IMR-90 (cell line): ENCODE measurements at places on chromosomes 1 and 21. TPM values are rescaled to one million over a fixed set of nuclear protein-coding genes. Genes with fewer than 3 reads are reported as not detected.

PCP4L1 gene
- not detected in 2 replicates for total RNA-seq

IBA57 gene
- 1.7 and 2.0 TPM in 2 replicates for total RNA-seq

DTL gene
- 16.7 and 19.9 TPM in 2 replicates for total RNA-seq

TFF2 gene
- total RNA-seq: not detected in 2 replicates

PBX1 gene
- 17.5 and 17.9 TPM in 2 replicates for total RNA-seq

MEGF6 gene
- total RNA-seq: 0.56 and 0.72 TPM in 2 replicates

LRRC8B gene
- 1.4 and 1.8 TPM in 2 replicates for total RNA-seq

OLFML2B gene
- total RNA-seq: 0.36 and 0.56 TPM in 2 replicates

GRIK1 gene
- total RNA-seq: not detected in 2 replicates

PKN2 gene
- total RNA-seq: 22.2 and 40.8 TPM in 2 replicates

BTBD8 gene
- 2.0 and 3.6 TPM in 2 replicates for total RNA-seq

AMY2A gene
- total RNA-seq: not detected in 2 replicates

RNF11 gene
- 63.3 and 119 TPM in 2 replicates for total RNA-seq

LRRC39 gene
- total RNA-seq: 0.36 and 0.56 TPM in 2 replicates

CRABP2 gene
- total RNA-seq: 6.1 and 6.3 TPM in 2 replicates

MPL gene
- total RNA-seq: not detected in 2 replicates

HFM1 gene
- 0.18 and 0.83 TPM in 2 replicates for total RNA-seq

IL19 gene
- not detected in 2 replicates for total RNA-seq
